ENCODE measurements at places on chromosomes 13 and 19. TPM values are rescaled to one million over a fixed set of nuclear protein-coding genes. Genes with fewer than 3 reads are reported as not detected.
A peak's percentile ranks its signal among the peaks of the same experiment; 100 is the strongest.

DNA sequence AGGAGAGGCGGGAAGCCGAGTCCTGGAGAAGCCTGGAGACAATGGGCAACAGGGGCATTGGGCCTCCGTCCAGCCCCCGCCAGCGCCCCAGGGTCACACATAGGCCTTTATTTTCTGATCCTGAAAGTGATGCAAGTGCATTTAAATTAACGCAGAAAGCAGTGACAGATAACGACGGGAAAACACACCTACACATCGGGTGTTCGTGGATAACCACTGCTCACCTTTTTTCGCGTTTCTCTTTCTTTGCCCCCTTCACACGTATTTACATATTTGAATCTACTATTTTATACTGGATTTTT, 30.4 kb upstream of the GRTP1 start:
- no peak for DNase-seq

DNA sequence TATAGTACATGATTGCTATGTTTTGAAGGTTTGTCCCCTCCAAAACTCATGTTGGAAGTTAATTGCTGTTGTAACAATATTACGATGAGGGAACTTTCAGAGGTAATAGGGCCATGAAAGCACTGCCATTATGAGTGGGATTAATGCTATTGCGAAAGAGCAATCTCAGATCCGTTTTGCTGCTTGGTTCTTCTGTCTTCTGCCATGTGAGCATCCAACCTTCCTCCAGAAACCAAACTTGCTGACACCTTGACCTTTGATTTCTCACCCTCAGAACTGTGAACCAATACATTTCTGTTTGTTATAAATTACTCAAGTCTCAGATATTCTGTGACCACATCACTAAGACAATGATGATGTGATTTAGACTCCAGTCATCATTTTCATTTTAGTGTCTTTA, 2590.9 kb downstream of the PCDH9 start:
- no peak for DNase-seq

DNA sequence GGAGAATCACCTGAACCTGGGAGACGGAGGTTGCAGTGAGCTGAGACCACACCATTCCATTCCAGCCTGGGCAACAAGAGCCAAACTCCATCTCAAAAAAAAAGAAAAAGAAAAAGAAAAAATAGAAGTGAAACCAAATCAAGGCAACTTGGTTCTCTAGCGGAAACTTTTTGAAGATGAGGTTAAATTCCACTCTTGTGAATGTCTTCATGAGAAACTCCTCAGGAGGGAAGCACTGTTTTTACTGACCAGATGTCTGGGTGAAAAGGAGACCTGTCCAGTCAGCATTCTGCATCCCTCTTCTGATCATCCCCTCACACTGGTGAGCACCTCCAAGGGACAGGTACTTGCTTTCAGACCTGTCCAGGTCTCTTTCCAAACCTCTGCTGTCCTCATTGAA, 15.8 kb downstream of the BRD4 start:
- no peak for DNase-seq

DNA sequence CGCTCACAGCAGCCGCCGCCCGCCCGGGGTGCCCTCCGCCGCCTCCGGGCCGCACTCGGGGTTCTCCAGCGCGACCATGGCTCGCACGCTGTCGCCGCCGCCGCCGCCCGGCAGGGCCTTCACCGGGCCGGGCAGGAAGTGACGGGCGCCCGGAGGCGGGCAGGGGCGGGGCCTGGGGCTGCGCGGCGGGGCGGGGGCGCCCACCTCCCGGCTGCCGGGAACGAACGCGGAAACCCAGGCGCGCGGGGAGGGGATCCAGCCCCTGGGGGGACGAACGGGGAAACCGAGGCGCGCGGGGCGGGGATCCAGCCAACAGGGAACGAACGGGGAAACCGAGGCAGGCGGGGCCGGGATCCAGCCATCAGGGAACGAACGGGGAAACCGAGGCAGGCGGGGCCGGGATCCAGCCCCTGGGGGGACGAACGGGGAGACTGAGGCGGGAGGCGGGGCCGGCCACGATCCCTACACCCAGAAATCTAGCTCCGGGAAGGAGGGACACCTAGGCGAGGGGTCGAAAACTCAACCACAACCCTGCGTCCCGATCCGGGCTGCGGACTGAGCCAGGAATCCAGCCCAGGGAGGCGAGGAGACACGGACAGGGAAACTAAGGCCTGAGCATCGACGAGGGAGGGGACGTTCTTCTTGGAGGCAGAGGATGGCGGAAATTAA, at the start of gene R3HDM4:
Gene R3HDM4, minus strand, starts transcription at position 140 of the 669 bp plus-strand sequence. Its CDS starts 62 bp downstream, at position 78.
- peak; percentile 84 for DNase-seq

- DNase-seq = no peak
These were observed 158.6 kb downstream of the TNFRSF19 start for GRCh38 chr13:23728807-23729206.

The GPR12 gene
- not detected for total RNA-seq

The ZNF665 gene
- 6.3 TPM for total RNA-seq

The GNG7 gene
- total RNA-seq = 3.3 TPM
